ENCODE measurements at places on chromosomes 6 and 20. TPM values are rescaled to one million over a fixed set of nuclear protein-coding genes. Genes with fewer than 3 reads are reported as not detected.
A peak's percentile ranks its signal among the peaks of the same experiment; 100 is the strongest.

PRKN gene
- not detected for total RNA-seq

- DNase-seq, result no peak
Measured at GRCh38 chr6:135464634-135465033, 32.9 kb downstream of the AHI1 start.

- no peak for DNase-seq
Measured at GRCh38 chr20:44477151-44477550, 1.5 kb downstream of the TTPAL start.

DNA sequence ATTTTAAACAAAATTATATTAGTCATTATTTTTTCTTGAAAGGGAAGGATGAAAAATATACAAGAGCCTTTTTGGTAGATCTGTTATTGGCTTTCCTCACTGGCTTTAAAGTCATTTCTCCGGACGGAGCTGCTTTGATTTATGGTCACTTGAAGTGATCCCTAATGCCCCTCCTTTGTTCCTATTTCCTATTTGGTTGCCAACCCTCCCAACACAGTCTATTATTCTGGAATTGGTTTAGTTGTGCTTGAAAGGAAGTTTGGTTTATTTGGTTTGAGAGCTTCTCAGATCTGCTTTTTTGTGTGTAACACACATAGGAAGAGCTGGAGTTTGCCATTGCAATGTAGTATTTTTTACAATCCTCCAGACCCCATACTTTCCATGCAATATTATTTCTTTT is 347.9 kb downstream of the RFPL4B start:
- no peak for DNase-seq

GRCh38 chr20:14431568-14431967 is 94.2 kb upstream of the FLRT3 start:
- no peak for DNase-seq

GRCh38 chr6:133241086-133241900 is at the start of gene EYA4:
TSS of gene EYA4 (plus strand) at chr6:133241357. CDS start at chr6:133274781, 33,424 bp downstream.
- DNase-seq, result no peak

- no peak for DNase-seq
Measured at GRCh38 chr6:10837009-10837621, 1.2 kb downstream of the MAK start.

DNA sequence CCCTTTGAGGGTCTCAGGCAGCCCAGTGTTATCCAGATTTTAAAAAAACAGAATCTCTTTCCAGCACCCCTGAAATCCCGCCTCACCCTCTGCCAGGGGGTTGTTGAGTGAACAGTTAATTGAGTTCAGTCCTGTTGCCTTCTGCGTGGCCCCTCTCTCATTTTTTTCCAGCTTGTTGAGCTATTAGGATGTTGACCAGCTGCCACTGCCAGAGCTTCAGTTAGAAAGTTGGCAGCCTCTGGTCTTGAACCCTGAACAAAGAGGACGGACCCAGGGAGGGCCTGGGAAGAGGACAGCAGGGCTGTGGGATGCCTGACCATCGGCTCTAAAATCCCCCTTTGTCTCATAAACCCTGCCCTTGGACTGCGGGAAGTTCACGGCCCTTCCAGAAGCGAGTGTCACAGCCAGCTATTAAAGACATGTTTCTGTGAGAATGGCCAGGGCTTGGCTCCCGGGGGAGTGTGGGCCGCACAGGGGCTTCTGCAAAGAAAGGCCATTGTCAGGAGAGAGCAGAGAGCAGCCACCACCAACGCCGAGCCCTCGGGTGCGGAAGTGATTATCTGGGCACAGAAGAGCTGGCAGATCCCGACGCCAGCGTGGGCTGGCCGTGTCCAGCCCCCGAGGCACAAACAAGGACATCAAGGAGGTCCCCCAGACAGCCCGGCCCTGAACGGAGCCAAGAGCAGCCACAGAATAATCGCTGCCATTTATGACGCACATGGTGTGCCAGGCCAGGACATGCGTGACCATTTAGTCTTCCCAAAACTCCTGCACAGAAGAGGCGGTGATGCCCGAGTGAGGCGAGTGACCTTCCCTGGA is 189.0 kb downstream of the ANKRD60 start:
- DNase-seq, result no peak

AAR2 gene
- total RNA-seq, result 23.0 TPM

- DNase-seq, result peak; percentile 95
Measured at GRCh38 chr20:19974630-19975435, 42.3 kb upstream of the NAA20 start.

Data from HFFc6 (cell line).